HL-60 (cell line): ENCODE measurements at places on chromosomes 16 and 17.

DNA sequence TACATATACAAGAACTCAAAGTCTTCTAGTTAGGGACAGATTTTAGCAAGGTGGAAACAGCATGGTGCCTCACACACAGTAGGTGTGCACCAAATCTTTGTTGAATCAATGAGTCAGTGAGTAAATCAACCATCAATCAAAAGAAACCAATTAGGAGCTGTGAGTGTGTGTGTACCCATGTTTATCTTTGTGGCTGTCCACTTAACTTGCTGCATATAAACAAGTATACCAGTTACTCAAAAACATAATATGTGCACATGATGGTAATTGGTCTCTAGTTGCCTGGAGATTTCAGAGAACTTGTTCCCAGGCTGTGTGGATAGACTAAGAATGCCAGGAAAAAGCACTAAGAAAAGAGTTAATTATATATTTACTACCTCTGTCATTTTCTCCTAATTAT is 272.2 kb upstream of the CCL2 start:
- no peak for DNase-seq

GRCh38 chr16:82011199-82011641 is at the start of gene SDR42E1:
Gene SDR42E1 (minus strand): TSS chr16:82011470. CDS start chr16:82000858, 10,612 bp downstream.
- no peak for DNase-seq

- no peak for DNase-seq
Measured at GRCh38 chr16:19316846-19317245, 31.3 kb downstream of the CLEC19A start.

DNA sequence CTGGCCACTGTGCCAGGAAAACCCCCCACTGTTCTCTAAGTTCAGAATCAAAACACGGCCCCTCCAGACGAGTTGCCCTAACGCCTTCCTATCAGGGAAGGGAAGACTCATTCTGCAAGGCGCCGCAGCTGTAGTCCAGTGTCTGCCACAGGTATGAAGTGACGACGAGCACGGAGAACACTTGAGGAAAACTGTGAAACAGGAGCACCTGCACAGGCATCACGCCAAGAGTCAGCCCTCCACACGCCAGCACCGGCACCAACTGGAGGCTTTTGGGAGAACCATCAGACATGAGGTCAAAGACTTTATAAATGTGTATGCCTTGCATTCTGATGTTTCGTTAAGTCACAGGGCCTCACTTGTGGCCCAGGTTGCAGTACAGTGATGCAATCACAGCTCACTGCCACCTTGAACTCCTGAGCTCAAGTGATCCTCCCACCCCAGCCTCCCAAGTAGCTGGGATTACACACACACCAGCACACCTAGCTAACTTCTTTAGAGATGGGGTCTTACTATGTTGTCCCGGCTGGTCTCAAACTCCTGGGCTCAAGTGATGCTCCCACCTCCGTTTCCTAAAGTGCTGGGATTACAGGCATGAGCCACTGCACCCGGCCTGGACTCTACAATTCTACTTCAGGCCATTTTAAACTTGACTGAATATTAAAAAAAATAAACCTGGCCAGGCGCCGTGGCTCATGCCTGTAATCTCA is 22.9 kb downstream of the KLHDC4 start:
- DNase-seq = no peak

GRCh38 chr16:73505577-73505976 is 457.6 kb upstream of the ZFHX3 start:
- no peak for DNase-seq

DNA sequence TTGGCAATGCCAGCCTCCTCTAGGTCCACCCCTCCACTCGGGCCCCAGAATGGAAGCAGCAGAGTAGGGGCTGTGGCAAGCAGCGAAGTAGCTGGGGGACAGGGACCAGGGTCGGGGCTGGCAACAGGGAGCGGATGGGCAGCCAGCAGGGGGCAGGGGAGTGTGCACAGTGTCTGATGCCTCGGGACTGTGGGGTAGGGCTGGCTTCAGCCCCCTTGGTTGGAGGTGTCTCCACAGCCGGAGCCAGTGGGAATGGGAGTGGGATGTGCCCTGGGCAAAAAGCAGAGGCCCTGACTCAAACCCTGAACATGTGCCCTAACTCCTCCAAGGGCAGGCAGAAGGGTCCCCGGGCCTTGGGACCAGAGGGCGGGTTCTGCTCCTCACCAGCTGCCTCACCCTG is 18.5 kb upstream of the ARHGAP27 start:
- DNase-seq = no peak

DNA sequence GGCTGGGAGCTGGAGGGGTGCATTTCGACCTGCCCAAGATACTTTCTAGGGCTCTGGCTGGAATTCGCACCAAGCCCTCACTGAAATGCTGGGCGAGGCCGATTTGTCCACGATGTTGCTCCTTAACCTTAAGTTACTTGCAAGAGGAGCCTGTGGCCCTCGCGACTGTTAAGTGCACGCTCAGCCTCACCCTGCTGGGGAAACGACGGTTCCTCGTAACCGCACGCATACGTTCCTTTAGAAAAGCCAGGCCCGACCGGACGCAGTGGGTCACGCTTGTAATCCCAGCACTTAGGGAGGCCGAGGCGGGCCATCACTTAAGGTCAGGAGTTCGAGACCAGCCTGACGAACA is 607 bp upstream of the NCOR1 start:
- no peak for DNase-seq

DNA sequence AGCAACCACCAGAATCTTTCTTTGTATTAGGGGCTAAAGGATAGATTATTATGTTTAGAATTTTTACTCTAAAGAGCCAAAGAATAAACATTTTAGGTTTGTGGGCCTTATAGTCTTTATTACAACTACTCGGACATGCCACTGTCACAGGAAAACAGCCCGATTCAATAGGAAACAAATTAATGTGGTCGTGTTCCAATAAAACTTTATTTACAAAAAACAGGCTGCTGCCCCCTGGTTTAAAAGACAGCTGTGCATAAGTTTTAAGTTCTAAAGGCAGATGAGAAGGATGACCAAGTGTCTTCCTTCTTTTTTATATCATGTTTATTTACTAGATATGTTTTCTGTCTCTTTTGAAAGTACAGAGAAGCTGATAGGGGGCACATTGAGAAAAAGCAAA is 166.5 kb downstream of the HS3ST3A1 start:
- no peak for DNase-seq
